Omental fat pad (tissue), 4 donors: ENCODE measurements at places on chromosomes 16 and 17.

DNA sequence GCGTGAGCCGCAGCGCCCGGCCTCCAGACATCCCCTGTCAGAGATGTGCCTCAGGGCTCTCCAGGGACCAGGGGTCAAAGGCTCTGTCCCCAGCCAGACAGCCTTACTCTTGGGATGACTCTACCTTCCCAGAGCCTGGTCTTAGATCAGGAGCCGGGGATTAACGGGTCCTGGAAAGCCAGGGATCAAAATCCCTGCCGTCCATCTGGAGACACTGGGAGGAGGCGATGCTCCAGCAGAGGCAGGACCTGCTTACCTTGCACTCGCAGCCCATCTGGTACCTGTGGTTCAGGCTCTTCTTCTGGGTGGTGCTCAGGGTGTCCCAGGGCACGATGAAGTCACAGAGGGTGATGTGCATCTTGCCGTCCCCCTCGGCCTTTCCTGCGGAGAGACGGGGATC lies 16.7 kb upstream of the USP36 start:
- DNase-seq = no peak

- DNase-seq = no peak
These were observed 6.3 kb upstream of the CBX4 start for GRCh38 chr17:79845601-79845949.

- no peak for DNase-seq
These were observed 20.5 kb downstream of the ERN1 start for GRCh38 chr17:64109400-64109799.

DNA sequence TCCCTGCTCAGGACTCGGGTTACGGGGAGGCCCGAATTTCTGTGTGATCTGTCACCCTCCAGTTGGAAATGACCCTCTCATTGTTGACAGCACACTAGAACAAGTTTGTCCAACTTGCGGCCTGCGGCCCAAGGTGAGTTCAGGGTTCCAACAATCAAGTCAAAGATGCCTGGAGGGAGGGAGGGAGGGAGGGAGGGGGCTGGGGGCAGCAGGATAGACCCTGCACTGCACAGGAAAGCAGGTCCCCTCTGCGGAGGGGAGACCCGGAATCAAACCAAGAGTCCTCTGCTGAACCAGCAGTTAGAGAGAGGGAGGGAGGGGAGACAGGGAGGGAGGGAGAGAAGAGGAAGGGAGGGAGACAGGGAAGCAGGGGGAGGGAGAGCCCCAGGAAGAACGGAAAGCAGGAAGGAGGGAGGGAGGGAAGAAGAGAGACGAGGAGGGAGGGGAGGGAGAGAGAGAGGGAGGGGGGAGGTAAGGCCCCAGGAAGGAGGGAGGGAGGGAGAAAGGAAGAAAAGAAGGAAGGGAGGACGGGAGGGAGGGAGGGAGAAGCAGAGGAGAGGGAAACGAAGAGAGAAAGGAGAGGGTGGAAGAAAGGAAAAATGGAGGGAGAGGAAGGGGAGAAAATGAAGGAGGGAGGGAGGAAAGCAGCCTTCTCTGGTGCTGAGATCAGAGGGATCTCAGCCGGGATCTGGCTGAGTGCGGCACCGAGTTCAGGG lies 96.7 kb upstream of the CDH5 start:
- DNase-seq = no peak

- DNase-seq = no peak
These were observed 16.2 kb upstream of the MRC2 start for GRCh38 chr17:62611292-62611691.

DNA sequence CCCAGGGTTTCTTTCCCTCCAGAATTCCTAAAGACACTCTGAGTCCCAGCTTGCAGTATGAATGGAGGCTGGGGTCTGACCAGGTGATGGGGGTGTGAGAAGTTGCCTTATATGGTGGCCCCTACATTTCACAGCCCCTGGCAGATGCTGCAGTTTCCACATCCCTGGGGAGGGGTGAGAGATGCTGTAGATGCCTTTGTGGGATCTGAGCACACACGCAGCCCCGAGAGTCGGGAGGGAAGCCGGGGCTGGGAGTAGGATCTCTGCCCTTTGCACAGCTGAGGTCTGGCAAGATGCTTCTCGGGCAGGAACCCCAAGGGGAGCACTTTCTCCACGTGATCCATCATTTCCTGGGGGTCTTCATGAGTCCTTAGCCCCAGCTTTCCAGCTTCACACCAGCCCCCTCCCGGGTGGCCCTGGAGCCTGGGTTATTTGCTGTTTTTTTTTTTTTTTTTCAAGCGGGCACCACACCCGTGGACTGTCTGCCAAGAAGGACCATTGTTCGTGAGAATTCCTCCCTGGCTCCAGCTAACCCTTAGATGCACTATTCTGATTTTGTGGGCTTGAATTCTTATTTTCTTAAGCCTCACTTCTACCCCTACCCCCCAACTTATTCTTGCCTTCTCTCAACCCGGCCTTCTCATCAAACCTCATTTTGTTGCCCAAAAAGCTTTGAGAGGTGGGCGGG lies 50.6 kb downstream of the NTN1 start:
- no peak for DNase-seq

DNA sequence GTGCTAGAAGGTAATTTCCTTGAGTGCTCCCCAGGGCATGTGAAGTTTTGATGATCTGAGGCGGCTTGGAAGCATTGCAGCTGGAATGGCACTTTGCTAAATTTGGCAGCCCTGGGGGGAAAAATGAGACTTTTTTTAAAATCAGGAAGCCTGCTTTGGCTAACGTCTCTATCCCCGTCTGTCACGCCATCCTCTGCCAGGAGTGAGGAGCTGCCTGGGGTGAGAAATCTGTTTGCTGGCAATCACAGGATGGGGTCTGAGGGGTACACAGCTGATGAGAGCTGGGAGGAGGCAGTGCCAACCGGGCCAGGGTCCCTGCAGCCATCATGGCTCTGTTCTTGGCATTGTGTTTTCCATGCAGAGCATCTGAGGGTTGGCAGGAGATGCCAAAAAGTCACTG lies 2.0 kb downstream of the ABCC12 start:
- DNase-seq = no peak

DNA sequence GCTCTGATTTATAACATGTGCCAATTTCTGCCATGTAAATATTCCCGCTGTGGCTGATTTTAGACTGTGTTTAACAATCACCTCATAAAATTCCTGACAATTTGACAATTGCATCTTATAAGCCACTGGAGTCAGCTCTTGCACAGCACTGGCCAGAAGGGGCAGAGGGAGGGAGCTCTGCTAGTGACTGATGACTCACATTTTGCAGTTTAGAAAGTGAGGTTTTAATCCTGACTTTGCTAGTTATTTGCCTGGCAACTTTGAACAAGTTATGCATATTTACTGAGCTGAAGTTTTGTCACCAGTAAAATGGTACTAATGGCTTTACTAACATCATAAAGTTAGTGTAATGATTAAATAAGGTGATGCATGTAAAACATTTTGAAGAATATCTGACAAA lies 452.3 kb downstream of the CNTNAP4 start:
- no peak for DNase-seq

DNA sequence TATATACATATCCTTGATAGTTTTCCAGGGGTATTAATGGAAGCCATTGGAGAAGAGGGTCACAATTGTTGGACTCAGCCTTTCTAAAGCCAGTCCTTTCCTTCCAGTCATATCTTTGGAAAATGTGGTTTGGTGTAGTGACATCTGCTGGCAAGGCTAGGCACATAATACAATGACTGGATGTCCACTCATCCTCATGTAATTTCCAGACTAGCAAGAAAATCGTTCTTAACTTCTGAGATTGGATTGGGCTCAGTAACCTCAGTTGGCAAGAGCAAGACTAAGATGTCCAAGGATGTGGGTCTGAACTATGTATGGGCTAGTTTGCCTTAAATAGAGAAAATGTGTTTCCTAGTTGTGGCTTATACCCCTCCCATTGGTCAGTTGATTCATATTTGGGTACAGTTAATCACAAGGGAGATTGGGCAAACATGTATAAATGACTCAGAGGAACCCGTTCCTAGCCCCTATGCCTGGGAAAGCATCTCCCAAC lies 8.7 kb upstream of the KAT7 start:
- no peak for DNase-seq

- DNase-seq = no peak
These were observed 33.9 kb downstream of the STXBP4 start for GRCh38 chr17:55002458-55002857.

GRCh38 chr17:21394265-21394664 lies 18.1 kb downstream of the KCNJ12 start:
- DNase-seq = no peak

GRCh38 chr17:41082626-41083025 lies 1.3 kb upstream of the KRTAP4-7 start:
- no peak for DNase-seq

DNA sequence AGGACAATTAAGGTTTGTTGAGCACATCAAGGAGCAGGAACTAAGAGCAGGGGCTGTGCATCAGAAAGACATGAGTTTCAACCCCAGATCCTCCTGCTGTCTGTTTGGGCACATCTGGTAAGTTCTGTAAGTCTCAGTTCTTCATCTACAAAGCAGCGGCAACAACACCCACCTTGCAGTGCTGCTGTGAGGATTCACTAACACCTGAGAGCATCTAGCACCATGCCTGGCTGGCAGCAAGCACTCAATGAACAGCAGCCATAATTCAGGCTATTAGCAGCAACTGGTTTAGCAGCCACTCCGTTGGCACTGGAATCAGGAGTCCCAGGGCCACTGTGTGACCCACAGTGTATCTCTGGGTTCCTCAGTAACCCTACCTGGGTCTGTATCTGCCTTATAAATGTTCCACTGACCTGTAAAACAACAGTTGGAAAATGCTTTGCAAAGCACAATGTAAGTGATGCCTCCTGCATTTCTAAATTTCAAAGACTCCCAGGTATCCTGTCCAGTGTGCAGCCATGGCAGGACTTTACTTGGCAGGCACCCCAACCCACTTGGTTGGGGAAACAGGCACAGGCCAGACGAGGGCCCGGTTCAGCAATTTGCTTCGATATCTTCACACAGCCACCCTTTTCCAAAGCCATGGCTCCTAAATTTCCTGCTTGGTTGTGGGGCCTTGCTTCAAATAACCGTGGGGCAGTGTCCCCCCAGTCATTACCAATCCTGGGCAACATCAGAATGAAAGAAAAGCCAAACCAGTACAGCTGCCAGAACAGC lies 4.2 kb downstream of the ST3GAL2 start:
- no peak for DNase-seq

- no peak for DNase-seq
These were observed 45.2 kb downstream of the NUP93 start for GRCh38 chr16:56775162-56775561.

GRCh38 chr17:57327176-57327970 lies 71.0 kb downstream of the MSI2 start:
- no peak for DNase-seq

DNA sequence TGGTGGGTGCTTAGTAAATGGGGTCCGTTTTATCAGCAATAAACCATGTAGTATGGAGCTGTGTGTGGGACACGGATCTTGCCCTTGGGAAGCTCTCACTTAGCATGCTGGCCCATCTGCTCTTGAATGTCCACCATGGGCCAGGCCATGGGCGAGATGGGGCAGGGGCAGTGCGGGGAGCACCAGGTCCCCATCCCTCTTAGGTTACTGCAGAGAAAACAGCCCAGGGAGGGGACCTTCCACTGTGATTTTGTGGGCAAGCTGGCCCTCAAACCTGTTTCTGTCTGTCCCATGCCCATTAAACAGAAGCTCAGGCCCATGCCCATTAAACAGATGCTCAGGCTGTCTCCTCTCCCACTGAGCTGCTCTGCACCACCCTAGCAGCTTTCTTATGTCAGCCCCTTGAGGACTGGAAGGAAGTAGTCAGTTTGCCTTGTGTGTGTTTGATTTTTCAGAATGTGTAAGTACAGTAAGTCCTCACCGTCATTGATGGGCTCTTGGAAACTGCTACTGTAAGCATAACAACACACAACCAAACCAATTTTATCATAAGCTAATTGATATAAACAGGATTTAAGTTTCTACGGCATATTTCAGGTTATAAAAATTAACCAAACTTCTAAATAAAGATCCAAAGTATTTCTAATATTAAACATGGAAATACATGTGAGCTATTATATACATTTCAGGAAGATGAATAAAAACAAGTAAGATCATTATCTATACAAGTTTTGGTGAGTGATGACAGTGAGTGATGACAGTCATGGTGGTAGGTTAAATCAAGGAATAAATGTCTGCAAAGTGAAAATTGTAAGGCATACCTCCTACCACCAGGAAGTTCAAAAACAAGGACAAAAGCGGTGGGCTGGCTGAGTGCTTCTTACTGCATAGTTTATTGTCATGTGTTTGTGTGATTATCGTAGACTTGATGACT lies 11.5 kb downstream of the MPRIP start:
- no peak for DNase-seq

GRCh38 chr16:46573008-46573833 lies 48.0 kb downstream of the SHCBP1 start:
- no peak for DNase-seq
